AG09309 (cell line): ENCODE measurements at places on chromosomes 16 and 17.

DNA sequence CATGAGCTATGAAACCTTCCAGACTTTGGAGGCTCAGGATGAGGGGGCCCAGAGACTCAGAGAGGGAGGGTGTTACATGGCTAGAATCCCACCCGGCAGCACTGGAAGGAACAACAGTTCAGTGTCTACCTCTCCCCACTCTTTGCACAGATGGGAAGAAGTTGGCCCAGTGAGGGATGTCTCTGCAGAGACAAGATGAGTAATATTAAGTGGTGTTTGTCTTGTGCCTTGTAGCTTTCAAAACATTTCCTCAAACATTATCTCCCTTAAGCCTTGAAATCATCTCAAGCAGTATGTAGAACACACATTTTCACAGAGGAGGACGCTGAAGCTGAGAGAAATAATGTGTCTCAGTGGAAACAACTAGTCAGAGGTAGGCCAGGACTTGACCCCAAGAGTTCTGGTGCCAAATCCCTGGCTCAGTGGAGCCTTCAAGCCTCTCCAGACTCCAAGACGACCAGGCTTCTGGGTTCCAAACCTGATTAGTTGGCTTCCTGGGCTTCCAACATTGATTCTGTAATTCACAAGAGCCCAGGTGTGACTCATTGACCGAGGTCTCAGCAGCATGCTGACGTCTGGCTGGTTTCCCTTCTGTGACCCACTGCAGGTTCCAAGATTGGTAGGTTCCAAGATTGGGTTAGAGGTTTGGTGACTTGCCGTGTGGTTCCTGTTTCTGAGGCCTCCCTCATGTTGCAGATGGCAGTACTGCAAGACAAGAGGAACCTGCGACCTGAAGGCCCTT, 7.4 kb downstream of the RNF112 start:
- peak; percentile 23 for DNase-seq

- no peak for DNase-seq
Measured at GRCh38 chr17:45102856-45103255, 29.5 kb downstream of the PLCD3 start.

- DNase-seq, result no peak
Measured at GRCh38 chr17:45424769-45425124, 7.9 kb downstream of the ARHGAP27 start.

DNA sequence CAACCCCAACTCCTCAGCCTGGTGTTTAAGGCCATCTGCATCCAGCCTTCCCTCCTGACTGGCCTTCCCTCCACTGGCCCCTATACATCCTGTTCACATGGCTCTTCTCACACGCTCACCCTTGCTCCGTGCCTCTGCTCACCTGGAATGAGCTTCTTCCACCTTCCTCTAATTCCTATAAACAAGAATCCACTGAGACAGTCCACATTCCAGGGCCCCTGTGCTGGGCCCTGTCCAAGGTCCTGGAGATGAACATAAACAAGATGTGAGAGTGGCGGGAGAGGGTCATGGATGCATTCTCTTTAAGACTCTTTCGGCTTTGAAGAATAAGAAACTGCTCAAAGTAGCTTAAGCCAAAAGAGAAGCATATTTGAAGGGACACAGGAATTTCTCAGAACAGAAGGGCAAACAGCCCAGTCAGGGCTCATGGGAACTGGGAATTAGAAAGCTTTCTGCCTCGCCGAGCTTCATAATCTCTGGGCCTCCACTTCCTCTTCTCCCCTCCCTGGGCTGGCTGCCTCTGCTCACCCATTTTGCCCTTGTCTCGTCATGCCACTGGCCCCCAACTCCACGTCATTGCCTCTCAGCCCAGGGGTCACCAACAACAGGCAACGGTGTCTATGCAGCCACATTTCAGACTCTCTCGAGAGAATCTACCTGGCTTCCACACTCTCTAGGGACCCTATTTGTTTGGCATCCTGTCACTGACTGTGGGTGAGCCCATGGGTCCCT, 13.5 kb downstream of the SPPL2C start:
- no peak for DNase-seq
